Fibroblast of skin of right biceps (primary cell): ENCODE measurements at places on chromosomes 5 and 9.

GRCh38 chr9:18976221-18976708 is 56.7 kb downstream of the SAXO1 start:
- no peak for DNase-seq

DNA sequence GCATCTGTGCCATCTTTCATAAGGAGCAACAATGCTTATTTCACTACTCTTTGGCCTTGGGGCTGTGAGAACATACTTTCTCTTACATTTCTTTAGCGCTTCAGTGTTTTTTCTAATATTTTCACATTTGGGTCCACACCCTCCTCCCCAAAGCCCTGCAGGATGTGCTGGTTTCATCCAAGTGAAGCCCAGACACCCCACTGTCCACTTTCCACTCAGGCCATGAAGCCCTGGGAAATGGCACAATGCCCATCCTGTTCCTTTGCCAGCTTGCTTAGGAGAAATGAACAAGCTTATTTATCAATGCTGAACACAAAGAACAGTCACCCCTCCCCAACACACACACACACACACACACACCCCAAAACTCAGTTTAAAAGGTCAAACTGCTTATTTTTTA is 17.3 kb upstream of the TMOD1 start:
- no peak for DNase-seq

GRCh38 chr5:181163487-181164075 is 16.2 kb downstream of the OR2V2 start:
- no peak for DNase-seq

GRCh38 chr5:72245546-72245945 is 74.5 kb downstream of the MRPS27 start:
- DNase-seq: no peak

- peak; percentile 70 for DNase-seq
Measured at GRCh38 chr5:178476972-178477754, 113.0 kb downstream of the COL23A1 start.

- DNase-seq: peak; percentile 99
Measured at GRCh38 chr5:73321757-73322436, 126.7 kb downstream of the FOXD1 start.

DNA sequence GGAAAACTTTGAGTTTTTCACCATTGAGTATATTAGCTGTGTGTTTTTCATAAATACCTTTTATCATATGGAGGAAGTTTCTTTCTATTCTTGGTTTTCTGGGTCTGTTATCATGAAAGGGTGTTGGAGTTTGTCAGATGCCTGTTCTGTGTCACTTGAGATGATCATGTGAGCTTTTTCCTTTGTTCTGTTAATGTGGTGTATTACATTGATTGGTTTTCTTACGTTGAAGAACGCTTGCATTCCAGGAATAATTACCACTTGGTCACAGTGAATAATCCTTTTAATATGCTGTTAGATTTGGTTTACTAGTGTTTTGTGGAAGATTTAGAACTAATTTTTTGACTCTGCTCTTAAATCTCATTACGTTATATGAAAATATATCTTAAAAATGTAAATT is 7.8 kb downstream of the PLEKHG4B start:
- DNase-seq: peak; percentile 17

- no peak for DNase-seq
Measured at GRCh38 chr9:124707666-124708065, 63.4 kb downstream of the NR6A1 start.

DNA sequence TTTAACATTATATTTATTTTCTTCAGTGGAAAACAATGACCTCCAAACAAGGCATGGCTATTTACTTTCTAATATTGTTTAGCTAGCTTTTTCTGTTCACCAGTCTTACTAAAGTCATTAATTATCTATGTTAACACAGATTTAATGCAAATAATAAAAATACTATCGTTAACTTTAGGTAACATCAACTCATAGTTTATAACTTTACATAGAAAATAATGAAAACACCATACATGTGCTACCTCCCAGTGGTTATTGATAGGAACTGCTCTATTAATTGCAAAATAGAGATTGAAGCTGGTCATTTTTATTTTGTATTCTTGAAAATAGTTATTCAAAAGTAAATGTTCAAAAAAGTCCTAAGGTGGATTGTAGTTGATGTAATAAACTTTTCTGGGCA is 78.3 kb upstream of the HCN1 start:
- DNase-seq: no peak

GRCh38 chr5:96219580-96220281 is 213.3 kb downstream of the PCSK1 start:
- peak; percentile 94 for DNase-seq

DNA sequence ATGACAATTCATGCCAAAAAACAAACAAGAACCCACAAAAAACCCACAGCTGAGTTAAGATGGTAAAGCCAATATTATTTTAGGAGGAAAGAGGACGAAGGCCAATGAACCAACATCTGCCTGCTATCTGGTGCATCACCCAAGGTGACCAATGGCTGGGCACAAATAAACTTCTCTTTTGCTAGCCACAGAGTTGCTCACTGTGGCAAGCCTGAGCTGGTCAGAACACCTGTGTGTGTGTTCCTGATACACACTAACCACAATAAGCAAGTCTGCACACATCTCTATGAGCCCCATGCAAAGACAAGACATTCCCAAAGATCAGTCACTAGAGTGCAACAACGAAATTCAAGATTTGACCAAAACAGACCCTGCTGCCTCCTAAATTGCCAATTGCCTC is 63.1 kb downstream of the RNF38 start:
- DNase-seq: no peak

DNA sequence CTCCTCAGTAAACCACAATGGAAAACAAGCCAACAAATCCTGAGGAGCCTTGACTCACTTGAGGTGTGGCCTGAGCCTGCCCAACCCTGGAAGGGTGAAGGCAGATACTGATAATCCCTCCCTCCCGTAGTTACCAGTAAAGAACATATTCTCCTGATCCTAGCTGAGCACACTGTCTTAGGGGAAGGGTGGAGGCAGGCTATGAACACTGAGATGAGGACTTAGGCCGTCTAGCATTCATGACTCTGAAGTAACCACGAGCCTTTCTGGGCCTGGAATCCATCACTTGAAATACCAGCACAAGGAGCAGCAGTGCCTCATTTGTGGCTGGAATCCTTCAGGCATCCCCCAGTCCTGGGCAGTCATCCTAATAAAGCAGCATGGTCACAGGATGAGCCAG is 124.5 kb upstream of the PRLR start:
- peak; percentile 24 for DNase-seq
